Islet precursor cell (in vitro differentiated cells): ENCODE measurements at places on chromosomes 5 and 9.

GRCh38 chr9:126605792-126606482 lies 7.8 kb upstream of the LMX1B start:
- DNase-seq = no peak

DNA sequence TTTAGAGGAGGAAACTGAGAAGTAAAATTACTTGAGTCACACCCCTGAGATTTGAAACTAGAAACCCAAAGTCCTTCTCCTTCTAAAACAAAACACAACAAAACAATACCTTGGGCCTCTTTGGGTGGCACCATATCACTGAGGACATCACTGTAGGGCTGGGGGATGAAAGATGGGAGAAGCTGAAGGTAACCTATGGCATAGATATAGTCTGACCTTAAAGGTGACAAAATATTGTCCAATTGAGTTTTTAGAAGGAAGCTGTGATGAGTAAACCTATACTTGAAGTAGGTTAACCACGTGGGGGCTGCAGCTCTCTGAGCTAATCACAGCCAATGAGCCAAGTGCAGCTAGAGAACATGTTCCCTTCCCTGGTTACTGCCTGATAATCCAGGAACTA lies 167.4 kb upstream of the CD180 start:
- DNase-seq = no peak

DNA sequence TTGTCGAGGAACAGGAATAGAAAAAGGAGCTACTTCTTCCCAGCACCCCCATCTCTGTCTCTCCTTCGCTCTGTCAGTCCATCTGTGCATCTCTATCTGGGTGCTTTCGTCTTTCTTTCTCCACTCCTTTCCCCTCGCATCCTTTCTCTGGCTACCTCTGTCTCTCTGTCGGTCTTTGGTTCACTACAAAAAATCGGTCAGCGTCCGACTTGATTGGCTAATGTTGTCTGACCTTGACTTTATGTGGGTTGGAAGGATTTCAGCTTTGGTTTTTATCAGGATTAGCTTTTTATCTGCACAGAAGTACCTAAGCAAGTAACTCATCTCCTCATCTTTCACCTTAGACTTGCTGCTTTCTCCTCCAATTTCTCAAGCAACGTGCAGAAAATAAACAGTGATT lies 575.2 kb upstream of the ZNF462 start:
- no peak for DNase-seq

GRCh38 chr9:29968831-29969230 lies 2395.6 kb upstream of the C9orf72 start:
- DNase-seq = no peak

- peak; percentile 91 for DNase-seq
Measured at GRCh38 chr5:68419637-68420452, 204.3 kb downstream of the PIK3R1 start.

- no peak for DNase-seq
Measured at GRCh38 chr9:99002706-99003105, 59.0 kb downstream of the COL15A1 start.

DNA sequence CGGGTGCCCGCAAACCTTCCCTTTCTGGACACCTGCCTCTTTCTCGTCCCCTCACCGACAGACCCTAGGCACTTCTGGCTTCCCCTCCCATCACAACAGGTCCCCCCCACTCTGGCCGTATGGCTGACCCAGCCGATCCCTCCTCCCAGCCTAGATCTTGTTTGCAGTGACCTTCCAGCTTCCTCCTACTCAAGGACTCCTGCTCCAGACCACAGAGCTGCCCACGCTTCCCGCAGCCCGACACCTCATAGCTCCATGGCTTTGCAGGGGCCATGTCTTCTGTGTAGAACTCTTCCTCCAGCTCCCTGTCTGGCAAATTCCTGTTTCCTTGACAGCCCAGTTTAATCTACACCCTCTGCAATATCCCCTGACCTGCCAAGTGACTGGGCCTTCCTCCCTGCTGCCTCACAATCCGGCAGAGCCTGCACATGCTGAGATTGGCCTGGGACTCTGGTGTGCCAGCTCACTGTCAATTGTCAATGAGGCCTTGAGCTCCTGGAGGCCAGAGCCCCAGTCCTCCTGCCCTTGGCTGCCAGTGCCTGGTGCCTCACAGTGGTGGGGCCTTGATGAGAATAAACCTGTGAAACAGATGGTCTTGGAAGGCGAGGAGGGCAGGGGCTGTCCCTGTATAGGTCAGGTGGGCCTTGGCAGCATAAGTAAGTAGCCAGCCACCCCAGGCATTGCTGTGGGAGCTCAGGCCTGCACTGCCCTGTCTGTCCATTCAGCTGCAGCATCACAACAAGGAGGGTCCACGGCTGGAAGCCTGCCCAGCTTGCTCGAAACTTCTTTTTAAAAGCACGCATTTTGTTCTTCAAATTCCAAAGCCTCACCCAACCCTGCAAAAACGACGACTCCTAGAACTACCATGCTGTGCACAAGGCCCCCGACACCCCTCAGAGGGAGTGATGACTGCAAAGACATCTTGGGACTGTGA lies 50.5 kb downstream of the GADD45G start:
- DNase-seq = no peak

GRCh38 chr9:100472268-100472667 lies 681 bp upstream of the TMEFF1 start:
- DNase-seq = no peak

- DNase-seq = peak; percentile 92
Measured at GRCh38 chr9:84668196-84669012, 1.1 kb upstream of the NTRK2 start.

GRCh38 chr9:98900725-98901124 lies 43.0 kb upstream of the COL15A1 start:
- no peak for DNase-seq

DNA sequence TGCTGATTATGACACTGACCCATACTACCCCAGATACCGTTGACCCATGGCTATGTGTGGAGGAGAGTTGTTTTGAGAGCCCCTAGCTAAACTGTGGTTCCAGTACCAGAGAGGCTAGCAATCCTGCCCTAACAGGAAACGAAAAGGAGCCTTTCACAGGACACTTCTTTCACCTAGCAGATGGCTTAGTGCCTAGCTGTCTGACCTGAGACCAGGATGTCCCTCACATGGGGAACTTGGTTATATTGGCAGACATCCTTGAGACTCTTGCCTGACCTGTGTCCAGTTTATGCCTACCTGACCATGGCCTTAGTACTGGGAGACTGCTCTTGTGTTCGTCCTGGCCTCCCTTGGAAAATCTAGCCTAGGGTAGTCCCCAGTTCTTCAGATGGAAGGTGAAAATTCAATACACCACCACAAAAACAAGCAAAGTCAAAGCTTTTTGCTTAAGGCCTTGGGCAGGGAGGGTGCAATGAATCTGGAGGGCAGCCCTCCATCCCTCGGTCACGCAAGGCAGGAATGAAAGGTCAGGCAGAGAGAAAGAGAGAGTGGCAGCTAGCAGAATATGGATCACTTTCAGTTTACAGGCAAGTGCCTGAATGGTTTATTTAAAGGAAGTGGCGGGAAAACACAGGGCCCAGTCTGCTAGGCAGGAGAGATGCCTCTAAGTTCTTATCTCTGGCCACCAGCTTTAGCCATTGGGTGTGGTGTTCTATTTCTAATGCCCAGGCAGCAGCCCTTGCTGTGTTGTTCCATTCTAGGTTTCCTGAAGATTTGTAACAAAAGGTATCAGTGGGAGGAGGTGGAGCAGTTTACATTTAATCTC lies 16.4 kb upstream of the ZNF474 start:
- no peak for DNase-seq

DNA sequence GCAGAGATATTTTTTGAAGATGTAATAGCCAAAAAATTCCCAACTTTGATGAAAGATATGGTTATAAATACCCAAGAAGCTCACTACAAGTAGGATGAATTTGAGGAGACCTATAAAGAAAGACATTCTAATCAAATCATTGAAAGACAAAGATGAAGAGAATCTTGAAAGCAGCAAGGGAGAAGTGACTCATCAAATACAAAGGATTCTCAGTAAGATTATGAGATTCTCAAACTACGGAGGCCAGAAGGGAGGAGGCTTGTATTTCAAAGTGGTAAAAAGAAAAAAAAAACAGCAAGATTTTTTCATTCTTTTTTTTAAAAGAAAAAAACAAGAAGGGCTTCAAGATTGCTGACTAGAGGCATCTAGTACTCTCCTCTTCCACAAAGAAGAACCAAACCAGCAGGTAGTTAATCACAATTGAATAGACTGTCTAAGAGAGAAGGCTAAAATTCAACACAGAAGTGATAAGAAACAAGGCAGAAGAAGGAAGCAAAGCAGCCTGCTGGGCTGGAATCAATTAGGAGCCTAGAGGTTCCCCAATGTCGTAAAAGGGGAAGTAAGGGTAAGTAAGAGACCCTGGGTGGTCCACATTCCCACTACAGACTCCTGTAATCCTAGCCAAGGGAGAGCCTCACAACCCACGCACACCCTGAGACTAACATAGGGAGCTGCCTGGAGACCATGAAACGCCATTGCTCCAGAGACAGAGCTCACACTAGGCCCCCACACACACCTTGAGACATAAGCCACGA lies 59.1 kb upstream of the NIPAL4 start:
- DNase-seq = no peak

DNA sequence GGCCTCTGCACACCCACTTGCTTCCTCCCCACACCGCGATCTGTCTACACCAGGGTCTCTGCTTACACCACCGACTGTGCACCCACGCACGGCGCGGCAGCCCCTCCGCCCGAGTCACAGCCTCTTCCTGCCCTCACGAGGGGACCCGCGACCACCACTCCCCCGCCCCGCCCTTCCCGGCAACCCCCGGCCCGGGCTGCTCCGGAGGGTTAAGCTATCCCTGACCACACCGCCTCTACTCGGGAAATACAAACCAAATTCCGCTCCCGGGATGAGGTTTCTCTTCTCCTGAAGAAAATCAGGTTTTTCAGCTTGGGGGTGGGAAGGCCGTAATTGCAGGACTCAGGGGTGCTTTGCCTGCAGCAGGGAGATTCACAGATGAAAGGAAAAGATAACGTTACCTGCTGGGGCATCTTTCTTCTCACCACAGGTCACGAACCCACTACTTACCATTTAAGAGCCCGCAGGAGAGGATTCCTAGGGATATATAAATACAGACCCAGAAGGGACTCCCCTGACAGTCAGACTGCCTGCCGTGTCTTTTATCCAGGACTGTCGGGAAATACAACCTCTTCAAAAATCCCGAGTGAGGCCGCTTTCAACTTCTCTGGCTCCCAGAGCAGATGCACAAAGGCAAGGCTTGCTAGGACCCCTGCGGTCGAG lies 63.5 kb downstream of the ROR2 start:
- DNase-seq = peak; percentile 89

DNA sequence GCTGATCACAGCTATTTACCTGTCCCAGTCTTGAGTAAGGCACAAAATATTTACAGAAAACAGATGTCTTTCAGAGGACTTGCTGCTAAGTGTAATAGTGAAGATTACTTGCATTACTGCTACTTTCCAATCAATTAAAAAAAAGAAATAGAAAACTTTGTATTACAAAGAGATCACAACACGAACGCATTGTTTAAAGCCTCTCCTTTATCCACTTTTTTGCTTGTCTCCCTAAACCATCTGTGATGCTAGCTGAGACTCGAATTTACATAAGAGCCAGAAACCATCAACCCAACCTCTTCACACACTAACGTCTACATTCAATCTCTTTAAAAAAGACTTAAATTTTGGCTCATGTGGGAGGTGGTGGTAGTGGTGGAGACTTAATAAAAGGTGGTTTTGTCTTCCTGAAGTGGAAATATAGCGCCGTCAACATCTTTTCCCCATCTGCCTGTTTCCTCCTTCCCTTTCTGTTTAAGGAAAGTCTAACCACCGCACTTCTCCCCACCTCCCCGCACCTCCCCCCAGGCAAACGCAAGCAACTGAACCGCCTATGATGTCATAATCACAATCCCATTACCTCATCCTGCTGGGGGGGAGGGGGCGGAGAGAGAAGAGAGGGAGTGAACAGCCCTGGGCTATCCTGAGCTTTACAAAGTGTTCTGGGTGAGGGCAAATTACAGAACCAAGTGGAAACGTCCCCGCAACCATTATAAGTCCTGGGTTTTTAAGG lies 948 bp upstream of the FAM53C start:
- DNase-seq = no peak

GRCh38 chr9:18012170-18012569 lies 433.3 kb downstream of the SH3GL2 start:
- no peak for DNase-seq

DNA sequence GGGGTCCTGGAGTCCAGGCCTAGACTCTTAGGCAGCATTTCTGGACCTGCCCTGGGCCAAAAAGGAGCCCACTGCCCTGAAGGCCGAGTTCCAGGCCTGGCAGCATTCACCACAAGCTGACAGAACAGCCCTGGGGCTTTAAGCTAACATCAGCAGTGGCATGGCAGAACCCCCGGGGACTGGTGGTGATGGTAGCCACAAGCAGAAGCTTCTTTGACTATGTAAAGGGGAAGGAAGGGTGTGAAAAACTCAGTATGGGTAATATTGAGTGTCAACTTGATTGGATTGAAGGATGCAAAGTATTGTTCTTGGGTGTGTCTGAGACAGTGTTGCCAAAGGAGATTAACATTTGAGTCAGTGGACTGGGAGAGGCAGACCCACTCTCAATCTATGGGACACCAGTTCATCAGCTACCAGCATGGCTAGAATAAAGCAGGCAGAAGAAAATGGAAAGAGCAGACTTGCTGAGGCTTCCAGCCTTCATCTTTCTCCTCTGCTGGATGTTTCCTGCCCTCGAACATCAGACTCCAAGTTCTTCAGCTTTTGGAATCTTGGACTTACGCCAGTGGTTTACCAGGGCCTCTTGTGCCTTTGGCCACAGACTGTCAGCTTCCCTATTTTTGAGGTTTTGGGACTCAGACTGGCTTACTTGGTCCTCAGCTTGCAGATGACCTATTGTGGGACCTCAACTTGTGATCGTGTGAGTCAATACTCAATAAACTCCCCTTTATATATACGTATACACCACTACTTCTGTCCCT lies 661.0 kb upstream of the C9orf72 start:
- peak; percentile 39 for DNase-seq

DNA sequence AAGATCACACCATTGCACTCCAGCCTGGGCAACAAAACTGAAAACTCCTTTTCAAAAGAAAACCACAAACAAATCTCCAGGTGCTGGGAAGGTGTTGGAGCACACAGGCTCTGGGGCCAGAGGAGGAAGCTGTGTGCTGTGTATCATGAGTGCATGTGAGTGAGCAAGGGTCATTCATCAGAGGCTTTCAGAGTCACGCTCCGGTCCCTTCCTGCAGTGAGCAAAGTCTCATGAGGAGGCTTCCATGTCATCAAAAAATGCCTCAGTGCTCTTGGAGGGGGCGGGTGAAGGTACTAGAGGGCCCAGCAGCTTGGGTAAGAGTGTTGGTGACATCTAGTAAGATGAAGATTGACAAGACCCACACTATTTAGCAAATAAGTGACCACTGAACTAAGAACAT lies 48.3 kb upstream of the TESK1 start:
- no peak for DNase-seq

- DNase-seq = no peak
Measured at GRCh38 chr5:18195910-18196309, 561.6 kb downstream of the TAF11L14 start.
